ENCODE measurements at places on chromosomes 4 and X. TPM values are rescaled to one million over a fixed set of nuclear protein-coding genes. Genes with fewer than 3 reads are reported as not detected.

DNA sequence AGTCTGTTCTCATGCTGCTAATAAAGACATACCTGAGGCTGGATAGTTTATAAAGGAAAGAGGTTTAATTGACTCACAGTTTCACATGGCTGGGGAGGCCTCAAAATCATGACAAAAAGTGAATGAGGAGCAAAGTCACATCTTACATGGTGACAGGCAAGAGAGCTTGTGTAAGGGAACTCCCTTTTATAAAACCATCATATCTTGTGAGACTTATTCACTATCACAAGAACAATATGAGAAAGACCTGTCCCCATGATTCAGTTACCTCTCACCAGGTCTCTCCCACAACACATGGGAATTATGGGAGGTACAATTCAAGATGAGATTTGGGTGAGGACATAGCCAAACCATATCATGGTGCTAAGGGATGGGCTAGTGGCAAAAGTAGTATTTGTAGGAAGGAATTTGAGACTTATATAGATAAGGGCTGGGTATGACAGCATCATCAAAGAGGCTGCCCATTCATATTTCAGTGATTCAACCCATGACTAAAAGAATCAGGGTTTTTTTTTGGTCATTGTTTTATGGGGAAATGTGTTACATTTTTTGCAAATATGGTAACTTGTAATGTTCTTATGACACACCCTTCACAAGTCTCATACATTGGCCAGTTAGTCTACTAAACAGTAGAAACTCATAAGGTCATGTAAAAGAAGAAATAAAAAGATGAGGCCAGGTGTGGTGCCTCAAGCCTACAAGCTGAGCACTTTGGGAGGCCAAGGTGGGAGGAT, 34.7 kb downstream of the NUP62CL start:
- H3K4me1 ChIP-seq: no peaks in the 10 kb centered on the region
- H3K27me3 ChIP-seq: no peaks in the 10 kb centered on the region
- H3K27ac ChIP-seq: no peak overlapping the region
- H3K36me3 ChIP-seq: no peaks in the 10 kb centered on the region

DNA sequence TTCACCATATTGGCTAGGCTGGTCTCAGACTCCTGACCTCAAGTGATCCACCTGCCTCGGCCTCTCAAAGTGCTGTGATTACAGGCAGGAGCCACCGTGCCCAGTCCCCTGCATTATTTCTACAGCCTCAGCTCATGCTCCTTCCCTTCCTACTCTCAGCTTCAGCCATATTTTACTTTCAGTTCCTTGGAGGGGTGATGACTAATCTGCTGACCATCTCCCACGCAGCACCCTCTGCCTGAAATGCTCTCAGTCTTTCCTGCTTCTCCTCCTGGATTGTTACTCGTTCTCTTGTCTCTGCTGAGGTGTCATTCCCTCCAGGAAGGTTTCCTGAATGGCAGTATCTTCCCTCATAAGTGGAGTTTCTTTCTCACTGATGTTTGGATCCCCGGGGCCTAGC, 63.3 kb downstream of the MOSPD2 start:
- no peaks in the 10 kb centered on the region for H3K4me1 ChIP-seq
- H3K27ac ChIP-seq: no peak overlapping the region
- no peak for DNase-seq
- H3K4me3 ChIP-seq: no peak overlapping the region
- H3K27me3 ChIP-seq: no peaks in the 10 kb centered on the region
- no peaks in the 10 kb centered on the region for H3K36me3 ChIP-seq

DNA sequence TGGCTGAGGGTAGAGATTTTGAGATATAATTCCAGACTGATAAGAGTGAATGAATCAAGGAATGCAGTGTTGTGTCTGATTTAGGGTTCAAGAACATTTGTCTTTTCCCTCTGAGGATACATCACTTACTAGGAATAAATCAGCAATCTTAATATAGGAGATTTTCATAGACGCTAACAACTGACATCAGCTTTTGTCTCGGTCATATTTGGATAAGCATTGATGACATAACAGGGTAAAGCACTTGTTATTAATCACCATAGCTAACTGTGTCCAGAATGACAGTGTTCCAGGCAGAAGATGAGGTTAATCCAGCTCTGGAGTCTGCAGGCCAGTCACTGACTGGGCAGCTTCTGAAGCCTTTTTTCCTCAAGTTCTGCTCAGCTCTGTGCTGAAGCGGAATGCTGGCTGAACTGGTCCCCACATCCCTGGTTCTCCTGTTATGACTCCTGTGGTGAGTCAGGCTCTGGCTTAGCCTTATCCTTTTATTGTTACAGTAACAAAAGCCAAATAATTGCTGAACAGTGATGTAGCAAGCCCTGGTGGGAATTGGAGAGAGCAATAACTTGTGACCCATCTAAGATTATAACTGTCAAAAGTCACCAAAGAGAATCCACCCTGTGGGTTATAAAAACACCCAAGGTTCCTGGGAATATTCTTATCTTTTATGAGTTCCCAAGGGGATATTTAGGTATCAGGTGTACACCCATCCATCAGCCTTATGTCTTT, 41.8 kb downstream of the FNIP2 start:
- H3K36me3 ChIP-seq: no peaks in the 10 kb centered on the region
- H3K27ac ChIP-seq: peak overlapping the region; percentile 72
- DNase-seq: peak; percentile 61
- H3K4me1 ChIP-seq: peaks cover 30% of the 10 kb centered on the region
- no peaks in the 10 kb centered on the region for H3K27me3 ChIP-seq

DNA sequence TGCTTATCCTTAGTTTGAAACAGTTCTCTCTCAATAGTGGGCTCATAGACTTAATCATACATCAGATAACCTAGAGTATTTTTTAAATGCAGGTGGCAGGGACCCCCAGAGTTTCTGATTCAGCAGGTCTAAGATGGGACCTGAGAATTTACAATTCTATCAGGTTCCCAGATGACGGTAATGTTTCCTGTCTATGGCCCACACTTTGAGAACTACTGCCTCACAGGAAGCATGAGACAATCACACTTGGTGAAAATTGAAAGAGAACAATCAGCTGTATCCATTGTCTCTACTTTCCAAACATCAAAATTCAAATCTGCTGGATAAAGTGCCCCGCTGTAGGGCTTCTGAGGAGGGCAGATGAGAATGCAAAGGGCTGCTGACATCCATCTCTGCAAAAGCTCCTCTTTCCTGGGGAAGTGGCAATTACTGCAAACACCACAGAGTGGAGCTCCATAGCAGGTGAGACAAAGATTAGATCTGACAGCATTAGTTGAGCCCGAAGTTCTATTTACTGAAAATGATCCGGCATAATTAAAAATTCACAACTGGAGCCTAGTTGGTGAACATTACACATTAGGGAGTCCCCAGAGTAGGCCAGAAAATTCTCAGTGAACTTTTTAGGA, 187.8 kb upstream of the MBNL3 start:
- no peak for DNase-seq
- no peaks in the 10 kb centered on the region for H3K27me3 ChIP-seq
- H3K4me3 ChIP-seq: no peak overlapping the region

DNA sequence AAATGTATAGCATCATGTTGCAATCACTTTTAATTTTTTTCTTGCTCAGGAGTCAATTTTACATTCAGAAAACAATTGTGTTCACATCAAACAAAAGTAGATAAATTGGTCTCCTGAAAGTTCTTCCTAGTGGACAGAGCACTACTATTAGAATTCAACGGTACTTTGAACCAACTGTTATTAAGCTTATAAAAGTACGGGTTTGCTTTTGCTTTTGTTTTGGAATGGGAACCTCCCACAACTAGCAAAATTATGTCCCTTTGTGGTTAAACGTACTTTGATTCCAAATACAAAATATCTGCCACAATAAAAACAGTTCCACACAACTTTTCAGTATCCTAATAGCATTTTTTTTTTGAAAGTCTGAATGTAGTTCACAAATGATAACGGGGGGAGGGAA, 8.6 kb upstream of the MAPK10 start:
- DNase-seq: no peak
- no peaks in the 10 kb centered on the region for H3K36me3 ChIP-seq
- no peak overlapping the region for H3K4me3 ChIP-seq
- H3K27me3 ChIP-seq: no peaks in the 10 kb centered on the region
- H3K27ac ChIP-seq: no peak overlapping the region
- no peaks in the 10 kb centered on the region for H3K4me1 ChIP-seq

- H3K36me3 ChIP-seq: no peaks in the 10 kb centered on the region
- DNase-seq: no peak
- no peak within 1 kb of the TSS for H3K4me3 ChIP-seq
- H3K27ac ChIP-seq: no peak within 1 kb of the TSS
These were observed at the start of gene CYLC1 for GRCh38 chrX:83860846-83861245. Gene CYLC1 (plus strand): TSS chrX:83861146. CDS start chrX:83861183, 37 bp downstream.

Gene RS1
- total RNA-seq: not detected

Gene CHIC1
- total RNA-seq: 15.5 TPM

- DNase-seq: no peak
- H3K27me3 ChIP-seq: no peaks in the 10 kb centered on the region
- H3K36me3 ChIP-seq: no peaks in the 10 kb centered on the region
- H3K4me1 ChIP-seq: no peaks in the 10 kb centered on the region
- no peak overlapping the region for H3K4me3 ChIP-seq
These were observed 21.3 kb downstream of the SPCS3 start for GRCh38 chr4:176340871-176341685.

Gene PPP1R2C
- not detected for total RNA-seq

- no peak for DNase-seq
- H3K27me3 ChIP-seq: no peaks in the 10 kb centered on the region
- no peaks in the 10 kb centered on the region for H3K36me3 ChIP-seq
- H3K4me1 ChIP-seq: no peaks in the 10 kb centered on the region
These were observed 101.5 kb upstream of the SMAD1 start for GRCh38 chr4:145380123-145380522.

Gene POF1B
- 0.08 TPM for total RNA-seq

- no peak overlapping the region for H3K4me3 ChIP-seq
- H3K36me3 ChIP-seq: no peaks in the 10 kb centered on the region
- H3K27me3 ChIP-seq: no peaks in the 10 kb centered on the region
- DNase-seq: no peak
- no peaks in the 10 kb centered on the region for H3K4me1 ChIP-seq
These were observed 57.3 kb upstream of the FSTL5 start for GRCh38 chr4:162221148-162221547.

GRCh38 chrX:94576367-94577004, 902.5 kb downstream of the FAM133A start:
- no peak overlapping the region for H3K4me3 ChIP-seq
- H3K27me3 ChIP-seq: no peaks in the 10 kb centered on the region
- no peaks in the 10 kb centered on the region for H3K36me3 ChIP-seq
- H3K27ac ChIP-seq: no peak overlapping the region
- no peak for DNase-seq

DNA sequence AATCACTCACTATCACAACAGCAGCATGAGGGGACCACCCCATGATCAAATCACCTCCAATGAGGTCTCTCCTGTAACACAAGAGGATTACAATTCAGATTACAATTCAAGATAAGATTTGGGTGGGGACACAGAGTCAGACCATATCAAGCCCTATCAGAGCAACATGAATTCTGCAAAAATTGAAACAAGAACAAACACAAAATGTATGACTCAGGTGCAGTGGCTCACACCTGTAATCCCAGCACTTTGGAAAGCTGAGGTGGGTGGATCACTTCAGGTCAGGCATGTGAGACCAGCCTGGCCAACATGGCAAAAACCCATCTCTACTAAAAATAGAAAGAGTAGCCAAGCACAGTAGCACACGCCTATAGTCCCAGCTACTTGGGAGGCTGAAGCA, 13.4 kb upstream of the HPSE start:
- DNase-seq: no peak
- no peak overlapping the region for H3K4me3 ChIP-seq
- H3K27ac ChIP-seq: no peak overlapping the region
- no peaks in the 10 kb centered on the region for H3K36me3 ChIP-seq

DNA sequence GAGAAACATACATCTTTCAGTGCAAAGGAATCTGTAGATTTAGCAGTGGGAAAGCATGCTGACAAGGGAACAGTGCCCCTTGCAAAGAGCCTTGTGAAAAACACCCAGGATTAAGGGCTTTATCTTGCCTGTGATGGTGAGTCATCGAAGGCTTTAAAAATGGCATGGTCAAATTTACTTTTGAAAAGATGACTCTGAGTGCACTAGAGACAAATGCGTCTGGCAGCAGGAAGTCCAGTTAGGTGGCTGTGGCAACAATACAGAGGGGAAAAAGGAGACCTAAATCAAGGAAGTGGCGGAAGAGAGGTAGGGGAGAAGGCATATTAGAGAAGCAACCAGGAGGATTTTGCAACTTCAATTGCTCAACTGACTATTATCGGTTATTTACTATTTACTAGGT, 472.6 kb upstream of the CPEB2 start:
- no peak for DNase-seq
- no peaks in the 10 kb centered on the region for H3K27me3 ChIP-seq
- H3K36me3 ChIP-seq: no peaks in the 10 kb centered on the region
- H3K4me1 ChIP-seq: no peaks in the 10 kb centered on the region
- no peak overlapping the region for H3K27ac ChIP-seq

DNA sequence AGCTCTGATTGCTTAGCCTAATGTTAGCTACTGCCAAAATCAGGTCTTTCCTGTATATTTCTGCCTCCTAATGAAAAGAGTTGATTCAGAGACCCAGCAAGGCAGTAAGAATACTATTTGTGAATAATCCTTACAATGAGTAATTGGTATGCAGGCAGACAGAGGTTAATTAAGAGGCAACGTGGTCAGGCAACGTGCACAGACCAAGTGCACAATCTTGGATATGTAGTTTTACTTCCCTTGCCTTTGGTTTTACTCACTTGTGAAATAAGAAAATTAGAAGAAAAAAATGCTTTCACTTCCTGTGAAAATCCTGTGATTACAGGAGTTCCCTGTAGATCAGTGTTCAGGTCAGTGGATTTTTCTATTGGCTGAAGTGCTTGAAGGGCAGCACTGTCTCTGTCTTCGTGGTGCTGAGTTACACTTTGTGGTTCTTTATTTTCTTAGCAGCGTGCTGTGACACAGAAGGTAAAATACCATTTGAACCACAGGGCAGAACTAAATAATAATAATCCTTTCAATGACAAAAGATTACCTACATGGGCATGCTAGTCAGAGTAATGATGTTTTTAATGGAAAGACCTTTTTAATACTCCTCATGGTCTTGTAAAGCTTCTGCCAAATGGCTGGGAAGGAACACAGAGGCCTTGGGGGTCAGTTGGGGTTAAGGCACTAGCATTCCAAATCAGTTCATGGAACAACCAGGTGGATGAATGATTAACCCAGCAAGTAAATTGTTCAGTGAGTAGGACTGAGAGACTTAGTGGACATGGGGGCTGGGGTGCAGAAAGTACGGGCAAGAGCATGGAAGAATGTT, 430.9 kb downstream of the MAPK10 start:
- no peaks in the 10 kb centered on the region for H3K27me3 ChIP-seq
- no peak for DNase-seq
- H3K4me1 ChIP-seq: no peaks in the 10 kb centered on the region
- no peak overlapping the region for H3K4me3 ChIP-seq

- no peaks in the 10 kb centered on the region for H3K4me1 ChIP-seq
- no peak overlapping the region for H3K27ac ChIP-seq
- no peaks in the 10 kb centered on the region for H3K27me3 ChIP-seq
- H3K36me3 ChIP-seq: no peaks in the 10 kb centered on the region
- no peak overlapping the region for H3K4me3 ChIP-seq
These were observed 65.6 kb downstream of the BANK1 start for GRCh38 chr4:101856149-101856548.

GRCh38 chrX:145735036-145735435, 82.6 kb upstream of the SLITRK2 start:
- no peak overlapping the region for H3K4me3 ChIP-seq
- no peaks in the 10 kb centered on the region for H3K27me3 ChIP-seq
- no peaks in the 10 kb centered on the region for H3K4me1 ChIP-seq
- no peak for DNase-seq
- no peaks in the 10 kb centered on the region for H3K36me3 ChIP-seq

- H3K36me3 ChIP-seq: no peaks in the 10 kb centered on the region
- H3K27ac ChIP-seq: no peak overlapping the region
- no peaks in the 10 kb centered on the region for H3K27me3 ChIP-seq
- no peaks in the 10 kb centered on the region for H3K4me1 ChIP-seq
- no peak for DNase-seq
These were observed 56.0 kb downstream of the GSX2 start for GRCh38 chr4:54155936-54156335.

All from Panc1 (cell line).